ENCODE measurements at places on chromosomes 11 and 22.

DNA sequence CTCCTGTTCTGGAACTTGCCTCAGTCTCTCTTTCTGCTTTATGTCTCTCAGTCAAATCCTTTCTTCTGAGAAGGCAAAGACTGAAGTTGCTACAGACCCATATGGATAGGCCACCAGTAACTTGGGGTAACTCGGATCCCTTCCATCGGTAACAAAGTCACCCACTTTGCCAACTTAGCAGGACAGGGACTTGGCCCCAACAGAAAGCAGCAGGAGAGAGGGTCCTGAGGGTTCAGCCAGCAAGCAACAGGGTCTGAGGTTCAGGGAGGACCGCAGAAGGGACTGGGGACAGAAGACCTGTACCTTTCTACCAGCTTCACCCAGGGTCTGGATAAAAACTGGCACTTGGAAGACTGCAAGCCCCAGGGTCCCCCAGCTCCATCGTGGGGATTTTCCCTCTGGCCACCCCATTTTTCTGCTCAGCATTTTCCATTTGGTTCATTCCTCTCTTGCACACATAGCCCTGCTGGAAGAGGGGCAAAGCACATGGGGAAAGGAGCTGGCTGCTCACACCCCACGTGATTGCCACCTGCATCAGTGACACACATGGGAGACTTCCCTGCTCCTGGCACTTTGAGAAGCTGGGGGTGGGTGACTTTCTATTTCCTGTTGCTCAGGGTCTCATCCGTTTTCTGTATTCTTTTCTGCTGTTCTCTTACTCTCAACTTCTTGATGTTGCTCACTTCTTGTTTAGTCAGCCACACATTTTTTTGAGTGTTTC is 34.6 kb upstream of the GNAZ start:
- DNase-seq = no peak

DNA sequence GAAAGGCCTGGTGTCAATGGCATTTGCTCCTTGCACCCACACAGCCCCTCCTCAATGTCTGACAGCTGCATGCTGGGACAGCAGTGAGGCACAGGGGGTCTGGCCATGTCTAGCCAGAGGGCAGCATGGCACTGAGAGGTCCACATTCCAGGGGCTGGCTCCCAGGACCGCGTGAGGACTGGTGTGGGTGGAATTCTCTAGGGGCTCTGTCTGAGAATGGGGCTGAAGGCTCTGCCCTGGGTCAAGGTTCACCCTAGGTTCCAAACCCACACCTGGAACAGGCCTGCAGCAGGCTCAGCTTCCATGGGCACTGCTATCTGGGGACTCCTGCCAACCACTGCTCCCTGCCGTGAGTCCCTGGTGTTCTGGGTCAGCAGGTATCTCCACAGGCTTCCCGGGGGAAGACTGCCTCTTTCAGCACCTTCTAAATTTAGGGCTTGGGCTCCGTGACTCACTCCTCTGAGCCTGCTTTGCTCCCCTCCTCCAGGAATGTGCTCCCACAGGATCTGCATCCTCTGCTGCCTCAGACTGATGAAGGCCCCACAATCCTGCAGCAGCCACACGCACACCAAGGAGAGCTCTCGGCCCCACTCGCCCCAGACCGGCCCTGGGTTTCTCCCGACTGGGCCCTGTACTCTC is 4.2 kb downstream of the STARD10 start:
- no peak for DNase-seq

DNA sequence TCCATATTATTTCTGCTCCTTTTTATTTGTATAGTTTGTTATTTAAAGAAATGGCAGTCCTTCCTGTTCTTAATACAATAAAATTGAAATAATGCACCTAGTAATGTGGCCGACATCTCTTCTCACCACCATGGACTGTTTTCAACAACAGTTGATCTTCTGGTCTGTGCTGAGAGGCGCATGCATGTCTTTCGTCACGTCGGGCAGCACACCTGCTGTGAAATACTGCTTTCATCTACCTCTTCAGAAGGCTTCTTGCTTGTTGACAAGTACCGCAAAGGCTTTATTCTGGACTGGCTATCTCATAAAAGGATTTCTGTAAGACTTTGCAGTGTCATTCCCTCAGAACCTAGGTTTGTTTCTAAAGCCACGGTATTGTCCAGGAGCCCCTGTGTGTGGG is 13.9 kb upstream of the MYO18B start:
- DNase-seq = no peak

DNA sequence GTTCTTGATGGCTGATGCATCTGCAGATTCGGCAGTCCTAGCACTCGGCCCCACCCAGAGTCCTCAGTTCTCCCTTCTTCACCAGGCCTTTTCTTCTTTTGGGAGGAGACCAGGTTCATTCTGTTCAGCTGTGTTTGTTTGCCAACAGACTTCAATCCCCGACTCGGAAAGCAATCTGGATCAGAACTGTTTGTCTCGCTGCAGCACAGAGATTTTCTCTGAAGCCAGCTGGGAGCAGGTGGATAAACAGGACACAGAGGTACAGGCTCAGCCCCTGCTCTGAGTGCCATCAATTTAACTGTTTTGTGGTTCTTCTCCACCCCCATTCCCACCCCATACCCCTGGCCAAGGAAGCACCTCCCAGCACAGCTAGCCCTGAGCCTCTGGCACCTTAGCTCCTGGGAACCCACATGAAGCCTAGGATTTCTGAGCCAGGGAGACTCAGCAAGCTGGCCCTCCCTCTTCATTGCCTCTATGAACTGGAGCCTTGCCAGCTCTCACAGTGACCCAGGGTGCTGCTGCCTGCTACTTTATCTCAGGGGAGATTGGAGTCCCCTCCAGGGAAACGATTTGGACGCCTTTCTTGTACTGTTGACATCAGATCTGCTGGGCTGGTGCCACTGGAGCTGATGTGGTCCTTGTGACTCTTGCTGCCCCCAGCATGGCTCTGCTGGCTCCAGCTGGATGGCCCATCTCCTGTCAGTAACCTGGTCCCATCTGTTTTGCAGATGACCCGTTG is 58.2 kb upstream of the HORMAD2 start:
- no peak for DNase-seq

DNA sequence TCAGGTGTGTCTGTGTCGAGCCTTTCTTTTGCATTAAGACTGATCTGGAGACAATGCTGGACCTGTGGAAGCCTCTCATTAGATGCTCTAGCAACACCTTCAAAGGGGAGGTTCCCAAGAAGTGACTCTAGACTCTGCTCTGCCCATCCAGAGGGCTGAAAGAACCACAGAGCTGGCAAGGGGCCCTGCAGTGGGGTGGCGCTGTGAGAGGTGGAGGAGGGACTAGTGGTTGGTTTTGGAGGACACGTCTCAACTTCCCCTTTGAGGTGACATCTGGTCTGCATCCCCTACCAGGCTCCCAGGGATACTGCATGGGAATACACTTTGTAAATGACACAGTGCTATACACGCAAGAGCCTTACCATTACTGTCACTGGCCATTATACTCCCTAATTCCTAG is 34.2 kb upstream of the SYT13 start:
- DNase-seq = no peak

DNA sequence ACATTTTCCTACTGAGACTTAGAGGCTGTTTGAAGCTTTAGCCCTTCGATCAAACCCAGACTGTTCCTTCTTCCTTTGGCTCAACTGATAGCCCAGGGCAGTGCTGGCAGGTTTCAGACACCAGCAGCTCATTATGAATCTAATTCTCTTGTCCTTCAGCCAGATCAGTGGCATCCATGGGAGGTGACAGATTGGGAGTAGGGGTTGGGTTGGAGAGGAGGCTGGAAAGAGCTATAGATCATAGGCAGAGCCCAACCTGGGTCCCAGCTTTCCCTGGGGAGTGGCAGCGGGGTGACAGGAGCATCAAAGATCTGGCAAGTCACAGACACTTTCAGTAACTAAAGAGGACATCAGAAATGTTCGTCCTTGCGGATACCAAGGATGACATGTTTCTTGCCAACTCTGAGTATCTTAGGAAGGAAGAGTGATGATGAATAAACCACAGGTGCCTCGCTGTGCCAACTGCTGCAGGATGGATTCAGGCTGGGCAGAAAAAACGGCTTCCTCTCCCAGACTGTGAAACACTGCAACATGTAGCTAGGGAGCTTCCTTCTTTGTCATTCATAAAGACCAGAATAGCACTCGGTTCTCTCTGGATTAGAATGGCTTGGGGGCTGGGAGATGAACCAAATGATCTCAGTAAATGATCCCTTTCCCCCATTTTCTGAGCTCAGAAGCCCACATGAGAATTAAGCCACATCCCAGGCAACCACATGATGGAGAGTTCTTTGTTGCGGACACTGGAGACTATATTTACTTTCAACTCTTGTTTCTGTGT is 19.1 kb downstream of the ABCC8 start:
- DNase-seq = no peak

- DNase-seq = no peak
These were observed 383.9 kb upstream of the FAT3 start for GRCh38 chr11:91840640-91841240.

DNA sequence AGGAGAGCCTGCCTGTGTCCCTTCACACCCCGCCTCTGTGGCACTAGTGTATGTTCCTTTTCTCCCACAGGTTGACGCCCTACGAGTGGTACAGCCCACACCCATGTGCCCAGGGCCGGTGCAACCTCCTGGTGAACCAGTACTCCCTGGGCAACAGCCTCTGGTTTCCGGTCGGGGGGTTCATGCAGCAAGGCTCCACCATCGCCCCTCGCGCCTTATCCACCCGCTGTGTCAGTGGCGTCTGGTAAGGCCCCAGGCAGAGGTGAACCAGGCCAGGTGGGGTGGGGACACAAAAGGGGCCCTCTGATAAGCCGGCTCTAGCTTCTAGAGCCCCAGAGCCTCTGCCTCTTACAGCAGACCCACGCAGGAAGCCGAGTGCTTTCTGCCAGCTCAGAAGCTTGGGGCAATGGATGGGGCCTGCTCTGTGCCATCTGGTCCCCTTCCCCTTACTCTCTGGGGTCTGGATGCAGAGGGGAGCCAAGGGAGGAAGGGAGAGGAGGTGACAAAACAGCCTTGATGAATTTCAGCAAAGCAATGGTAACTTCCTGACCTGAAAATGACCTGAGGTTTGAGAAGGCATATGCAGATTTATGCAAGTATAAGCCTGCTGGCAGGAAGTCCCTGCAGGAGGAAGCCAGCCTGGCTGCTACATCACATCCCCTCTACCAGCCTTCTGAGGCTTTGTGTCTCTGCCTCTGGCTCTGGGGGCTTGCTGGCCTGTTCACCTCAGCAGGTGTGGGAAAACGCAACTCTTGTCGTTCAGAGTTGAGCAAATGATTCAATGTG is 67.0 kb upstream of the TBCEL start:
- no peak for DNase-seq

DNA sequence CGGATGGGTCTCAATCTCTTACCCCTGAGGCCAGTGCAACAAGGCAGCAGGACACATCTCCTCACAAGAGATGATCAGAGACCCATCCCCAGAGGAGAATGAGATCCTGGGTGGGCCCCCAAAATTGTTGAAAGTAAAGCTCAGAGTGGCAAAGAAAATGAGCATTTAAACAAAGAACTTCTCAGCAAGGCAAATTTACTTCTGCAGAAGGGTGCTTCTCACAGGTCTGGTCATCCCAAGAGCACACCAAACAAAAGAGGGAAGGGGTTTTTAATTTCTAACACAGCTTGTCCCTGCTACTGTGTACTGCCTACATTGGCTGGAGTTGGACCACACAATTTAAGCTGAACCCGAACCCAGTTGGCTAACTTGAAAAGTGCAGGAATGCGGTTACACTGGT is 1628.6 kb upstream of the RAG2 start:
- DNase-seq = no peak

GRCh38 chr22:50698546-50698945 is 25.9 kb downstream of the SHANK3 start:
- no peak for DNase-seq

- no peak for DNase-seq
These were observed 26.4 kb downstream of the ARVCF start for GRCh38 chr22:19990188-19990587.

DNA sequence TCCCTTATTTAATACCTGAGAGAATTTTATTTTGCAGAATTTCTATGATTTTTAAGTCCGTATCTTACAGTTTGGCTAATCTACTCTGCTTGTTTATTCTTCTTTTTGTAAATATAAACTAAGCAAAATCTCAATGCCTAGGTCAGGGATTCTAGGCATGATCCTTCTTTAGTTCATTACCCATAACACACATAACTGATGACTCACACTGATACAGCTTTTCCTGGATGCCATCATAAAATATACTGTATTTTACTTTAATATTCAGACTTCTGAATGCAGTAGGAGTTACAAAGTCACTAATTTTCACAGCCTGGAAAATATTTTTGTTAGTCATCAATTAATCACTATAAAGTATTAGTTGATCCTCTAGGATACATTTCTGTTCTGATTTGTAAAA is 898.2 kb upstream of the RAG2 start:
- no peak for DNase-seq
